Glutamatergic neuron (in vitro differentiated cells): ENCODE measurements at places on chromosomes 5 and 9. TPM values are rescaled to one million over a fixed set of nuclear protein-coding genes. Genes with fewer than 3 reads are reported as not detected.
A peak's percentile ranks its signal among the peaks of the same experiment; 100 is the strongest.

DNA sequence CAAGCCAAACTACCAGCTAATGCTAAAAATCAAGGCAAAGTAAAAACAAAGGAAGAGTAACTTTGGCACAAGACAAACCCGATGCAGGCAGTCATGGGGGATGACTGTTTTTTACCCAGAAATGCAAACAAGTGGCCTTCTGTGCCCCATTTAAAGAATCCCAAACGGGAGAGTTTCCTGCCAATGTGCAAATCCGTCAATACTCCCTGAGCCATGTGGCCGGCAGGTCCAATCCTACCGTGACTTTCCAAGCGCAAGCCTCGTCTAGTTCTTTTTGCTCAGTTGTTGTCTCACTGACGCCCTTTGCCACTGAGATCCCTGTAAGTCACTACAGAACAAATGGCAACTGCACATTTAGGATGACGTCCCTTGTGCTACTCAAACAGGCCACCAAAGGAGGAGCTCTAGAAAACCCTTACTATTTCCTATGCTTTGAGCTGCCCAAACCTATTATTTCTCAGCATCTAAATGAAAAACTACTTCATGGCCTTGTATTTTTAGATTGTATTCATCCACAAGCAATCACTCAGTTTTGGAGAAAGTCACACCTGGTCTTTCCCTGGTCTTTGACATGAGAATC lies 43.4 kb downstream of the OTULIN start:
- DNase-seq, result no peak

- DNase-seq, result no peak
These were observed 667.2 kb upstream of the ZNF608 start for GRCh38 chr5:125413496-125414274.

SMIM33 gene
- total RNA-seq, result not detected

SLC36A3 gene
- total RNA-seq, result not detected

GRCh38 chr9:40925149-40925548 lies 203.3 kb downstream of the FOXD4L6 start:
- DNase-seq, result no peak

NLN gene
- 94.0 TPM for total RNA-seq

IFNA2 gene
- total RNA-seq, result not detected

DNA sequence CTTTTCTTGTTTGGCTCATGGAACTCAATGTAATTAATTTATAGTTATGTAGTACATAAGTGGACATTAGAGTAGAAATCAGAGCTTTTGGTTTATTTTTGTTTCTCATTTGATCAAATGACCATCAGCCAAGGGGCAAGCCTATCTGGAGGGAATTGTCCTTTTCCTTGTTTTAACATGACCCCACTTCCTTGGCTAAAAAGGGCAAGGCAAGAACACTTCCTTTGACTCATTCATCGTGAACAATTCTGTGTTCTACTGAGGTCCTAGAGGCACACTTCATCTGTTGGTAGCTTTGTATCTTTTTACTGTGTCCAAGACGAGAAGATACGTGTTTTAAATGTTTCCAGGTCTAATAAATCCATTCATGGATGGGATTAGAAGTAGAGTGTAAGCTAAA lies 148.9 kb downstream of the ARHGEF28 start:
- no peak for DNase-seq

GRCh38 chr5:65825408-65826328 lies 100.7 kb upstream of the ERBIN start:
- no peak for DNase-seq

- DNase-seq, result no peak
These were observed 3.0 kb upstream of the TJP2 start for GRCh38 chr9:69171049-69171448.

GRCh38 chr9:85536076-85536475 lies 205.7 kb downstream of the AGTPBP1 start:
- DNase-seq, result no peak

COL23A1 gene
- total RNA-seq, result 2.9 TPM

SLCO4C1 gene
- total RNA-seq, result 1.5 TPM

- no peak for DNase-seq
These were observed 47.1 kb downstream of the LIX1 start for GRCh38 chr5:97095318-97095732.

CCNI2 gene
- total RNA-seq, result 0.17 TPM

DNA sequence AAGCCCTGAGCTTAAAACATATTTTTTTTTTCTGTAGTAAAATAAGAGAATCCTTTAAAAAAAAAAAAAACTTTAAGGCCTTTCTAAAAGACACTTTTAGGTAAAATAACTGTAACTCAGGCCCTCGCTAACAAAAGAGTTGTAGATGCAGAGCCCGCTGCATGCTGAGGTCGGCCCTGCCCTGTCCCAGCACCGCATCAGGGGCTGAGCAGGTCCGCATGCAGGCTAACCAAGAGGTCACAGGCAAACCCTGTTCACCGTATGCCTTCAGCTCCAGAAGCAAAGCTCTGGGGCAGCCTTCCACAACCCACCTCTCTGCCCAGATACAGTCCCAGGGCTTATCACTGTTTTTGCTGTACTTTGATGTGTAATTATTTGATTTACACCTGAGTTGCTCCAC lies 216.1 kb downstream of the GNA14 start:
- DNase-seq, result no peak

- DNase-seq, result no peak
These were observed 428.8 kb downstream of the CDK5RAP2 start for GRCh38 chr9:120151149-120151548.

DNA sequence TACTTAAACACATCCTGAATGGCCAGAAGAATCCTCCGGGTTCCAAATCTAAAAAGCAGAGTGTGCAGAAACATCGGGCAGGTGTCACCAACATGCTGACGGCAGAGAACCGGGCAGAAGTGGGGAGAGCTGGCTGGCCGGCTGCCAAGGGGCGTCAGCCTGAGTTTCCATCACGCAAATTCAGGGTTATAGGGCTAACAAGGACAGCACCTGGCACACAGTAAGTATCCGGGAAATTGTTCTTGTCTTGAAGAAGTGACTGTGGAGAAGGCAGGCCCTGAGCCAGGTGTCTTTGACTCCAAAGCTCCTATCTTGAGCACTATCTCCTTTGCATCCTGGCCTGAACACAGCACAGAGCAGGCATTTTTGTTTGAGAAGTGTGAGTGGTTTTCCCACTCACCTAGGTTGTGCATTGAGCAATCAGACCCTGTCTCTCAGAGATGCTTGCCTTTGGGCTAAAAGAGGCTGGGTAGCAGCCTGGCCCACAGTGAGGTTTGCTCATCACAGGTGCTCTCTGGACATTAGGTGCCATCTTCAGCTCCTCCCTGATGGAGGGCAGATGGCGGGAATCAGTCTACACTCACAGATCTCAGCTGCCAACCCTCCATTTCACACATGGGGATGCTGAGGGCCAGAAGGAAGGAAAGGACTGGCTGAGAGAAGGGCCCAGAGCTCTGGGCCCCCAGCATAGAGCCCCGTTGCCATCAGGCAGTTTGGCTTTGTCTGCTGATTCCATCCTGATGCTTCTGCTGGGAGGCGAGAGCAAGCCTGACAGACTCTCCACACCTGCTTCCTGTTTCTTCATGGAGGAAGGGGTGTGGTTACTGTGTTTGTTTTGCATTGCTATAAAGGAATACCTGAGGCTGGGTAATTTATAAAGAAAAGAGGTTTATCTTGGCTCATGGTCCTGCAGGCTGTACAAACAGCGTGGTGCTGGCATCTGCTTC lies 52.8 kb downstream of the WHRN start:
- no peak for DNase-seq

GRCh38 chr9:4259489-4259888 lies 40.4 kb downstream of the GLIS3 start:
- no peak for DNase-seq

- DNase-seq, result no peak
These were observed 63.4 kb downstream of the PSD2 start for GRCh38 chr5:139859013-139859412.

- peak; percentile 41 for DNase-seq
These were observed 29.5 kb upstream of the ALDH1B1 start for GRCh38 chr9:38362852-38363588.

WDR36 gene
- 20.8 TPM for total RNA-seq

- no peak for DNase-seq
These were observed 6.5 kb downstream of the LVRN start for GRCh38 chr5:115968770-115969169.

- no peak for DNase-seq
These were observed 38.9 kb upstream of the NMUR2 start for GRCh38 chr5:152443935-152444334.

DNA sequence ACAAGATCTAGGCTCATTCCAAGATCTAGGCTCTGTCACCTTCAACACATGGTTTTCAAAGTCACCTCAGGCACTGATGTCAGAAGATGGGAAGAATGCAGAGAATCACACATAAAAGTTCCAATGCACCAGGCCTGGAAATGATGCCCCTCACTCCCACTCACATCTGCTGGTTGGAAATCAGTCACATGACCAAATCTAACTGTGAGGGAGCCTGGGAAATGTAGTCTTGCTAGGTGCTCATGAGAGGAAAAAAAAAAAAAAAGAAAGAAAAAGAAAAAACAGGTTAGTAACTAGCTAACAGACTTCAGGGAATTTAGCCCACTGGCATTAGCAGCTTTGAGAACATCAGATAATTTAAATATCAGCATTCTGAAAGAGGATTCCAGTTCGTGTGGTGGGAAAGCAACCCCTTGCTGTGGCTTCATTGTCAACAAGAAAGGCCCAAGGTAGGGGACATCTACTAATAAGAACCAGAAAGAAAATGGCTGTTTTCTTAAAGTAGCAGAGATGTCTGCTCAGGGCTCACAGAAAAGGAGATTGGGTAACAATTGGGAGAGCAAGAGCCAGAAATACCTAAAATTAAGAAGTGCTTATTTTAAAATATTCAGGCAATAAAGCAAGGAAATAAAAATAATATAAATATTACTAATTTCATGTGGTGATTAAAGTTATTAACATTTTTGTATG lies 614.3 kb downstream of the ACTL7B start:
- no peak for DNase-seq

GRCh38 chr5:107257885-107258520 lies 412.7 kb downstream of the EFNA5 start:
- DNase-seq, result no peak

- DNase-seq, result no peak
These were observed 158.5 kb upstream of the ELL2 start for GRCh38 chr5:96120120-96120519.
